Left lobe of liver (tissue), 2 donors: ENCODE measurements at places on chromosomes 2 and 18.
A peak's percentile ranks its signal among the peaks of the same experiment; 100 is the strongest.

GRCh38 chr2:102801098-102801718, 39.4 kb downstream of the TMEM182 start:
- peak; percentile 70 for DNase-seq

DNA sequence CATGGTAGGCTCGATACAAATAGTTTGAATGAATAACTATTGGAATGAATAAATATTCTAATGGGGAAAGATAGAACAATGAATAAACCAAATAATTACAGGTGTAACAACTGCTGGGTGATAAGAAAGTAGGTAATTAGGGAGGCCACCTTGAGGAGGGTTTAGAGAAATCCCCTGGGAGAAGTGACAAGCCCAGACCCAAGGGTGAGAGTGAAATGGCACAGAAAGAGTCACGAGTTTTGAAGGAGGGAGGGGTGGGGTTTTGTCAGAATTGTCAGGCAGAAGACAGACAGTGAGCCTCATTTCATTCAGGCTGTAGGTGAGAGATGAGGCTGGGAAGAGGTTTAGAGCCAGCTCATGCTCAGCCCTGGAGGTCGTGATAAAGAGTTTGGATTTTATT, 71.6 kb upstream of the L3MBTL4 start:
- no peak for DNase-seq

GRCh38 chr2:219280651-219281050, 1.5 kb downstream of the DNAJB2 start:
- no peak for DNase-seq

DNA sequence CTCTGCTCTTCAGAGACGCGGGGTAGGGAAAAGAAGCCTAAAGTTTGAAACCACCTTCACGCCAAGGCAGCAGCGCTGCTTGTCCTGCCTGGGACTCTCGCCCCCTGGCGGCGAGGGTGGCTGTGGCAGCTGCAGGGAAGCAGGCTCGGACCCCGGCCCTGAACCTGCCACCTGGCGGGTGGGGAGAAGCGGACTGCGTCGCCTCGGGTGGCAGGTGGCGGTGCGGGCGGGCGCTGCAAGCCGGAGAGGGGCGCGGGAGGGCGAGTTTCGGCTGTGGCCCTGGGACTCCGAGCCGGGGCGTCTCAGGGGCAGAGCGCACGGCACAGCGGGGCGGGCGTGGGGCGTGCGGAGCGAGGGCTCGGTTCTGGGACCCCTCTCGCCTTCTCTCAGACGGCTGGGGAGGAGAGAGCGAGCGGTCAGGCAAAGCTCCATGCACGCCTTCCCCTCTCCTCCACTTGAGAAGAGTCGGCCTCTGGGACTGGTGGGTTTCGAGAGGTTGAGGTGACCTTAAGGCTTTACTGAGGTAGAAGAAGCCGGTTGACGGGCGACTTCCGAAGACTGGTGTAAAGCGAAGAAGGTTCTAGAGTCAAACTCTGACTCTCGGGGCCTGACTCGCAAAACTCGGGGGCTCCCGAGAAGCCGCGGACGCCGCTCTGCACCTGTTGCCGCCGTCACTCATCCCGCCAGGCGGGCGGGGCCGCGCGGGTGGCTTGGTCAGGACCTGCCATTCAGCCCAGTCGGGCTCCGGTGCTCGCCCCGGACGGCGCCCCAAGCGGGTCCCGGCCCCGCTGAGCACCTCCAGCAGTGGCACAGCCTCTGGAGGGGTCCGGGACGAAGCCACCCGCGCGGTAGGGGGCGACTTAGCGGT, 1.1 kb upstream of the BOLL start:
- no peak for DNase-seq

GRCh38 chr2:2587354-2587753, 256.3 kb upstream of the MYT1L start:
- DNase-seq: no peak

- DNase-seq: no peak
Observed at GRCh38 chr2:117514371-117514770, 300.1 kb upstream of the DDX18 start.

- no peak for DNase-seq
Observed at GRCh38 chr2:27191070-27191829, 20.6 kb upstream of the ATRAID start.

DNA sequence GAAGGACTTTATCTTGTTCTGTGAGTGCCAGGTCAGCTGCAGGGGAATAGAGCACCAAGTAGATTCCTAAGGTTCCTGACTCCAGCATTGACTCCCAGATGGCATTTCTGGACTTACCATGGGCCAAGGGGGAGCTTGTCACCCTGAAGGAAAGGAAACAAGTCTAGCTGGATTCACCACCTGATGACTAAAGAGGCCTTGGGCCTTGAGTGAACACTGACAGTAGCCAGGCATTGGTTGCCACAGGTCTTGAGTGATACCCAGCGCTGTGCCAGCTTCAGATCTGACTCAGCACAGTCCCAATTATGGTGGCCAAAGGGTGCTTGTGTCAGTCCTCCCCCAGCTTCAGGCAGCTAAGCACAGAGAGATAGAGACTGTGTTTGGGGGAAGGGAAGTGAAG, 40.1 kb upstream of the CAPN13 start:
- no peak for DNase-seq

GRCh38 chr2:8645176-8645831, 36.6 kb upstream of the ID2 start:
- DNase-seq: no peak

- DNase-seq: no peak
Observed at GRCh38 chr2:15579641-15580040, 12.0 kb upstream of the DDX1 start.

DNA sequence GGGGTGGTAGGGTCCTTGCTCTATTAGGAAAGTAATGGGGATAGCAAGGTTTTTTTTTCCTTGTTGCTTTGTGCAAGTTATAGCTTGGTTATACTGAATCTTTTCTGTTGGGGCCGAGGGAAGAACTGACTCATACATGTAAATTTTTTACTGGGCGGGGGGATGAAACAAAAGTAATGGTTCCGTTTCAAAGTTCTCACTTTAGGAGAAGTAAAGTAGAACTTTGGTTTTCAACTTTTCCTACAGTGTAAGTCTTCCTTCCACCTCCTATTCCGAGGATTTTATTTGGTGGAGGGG, 1.1 kb downstream of the AFTPH start:
- DNase-seq: no peak

GRCh38 chr2:85714841-85715240, 20.7 kb downstream of the GNLY start:
- DNase-seq: no peak

GRCh38 chr2:19898592-19899329, 3.0 kb downstream of the TTC32 start:
- DNase-seq: no peak

DNA sequence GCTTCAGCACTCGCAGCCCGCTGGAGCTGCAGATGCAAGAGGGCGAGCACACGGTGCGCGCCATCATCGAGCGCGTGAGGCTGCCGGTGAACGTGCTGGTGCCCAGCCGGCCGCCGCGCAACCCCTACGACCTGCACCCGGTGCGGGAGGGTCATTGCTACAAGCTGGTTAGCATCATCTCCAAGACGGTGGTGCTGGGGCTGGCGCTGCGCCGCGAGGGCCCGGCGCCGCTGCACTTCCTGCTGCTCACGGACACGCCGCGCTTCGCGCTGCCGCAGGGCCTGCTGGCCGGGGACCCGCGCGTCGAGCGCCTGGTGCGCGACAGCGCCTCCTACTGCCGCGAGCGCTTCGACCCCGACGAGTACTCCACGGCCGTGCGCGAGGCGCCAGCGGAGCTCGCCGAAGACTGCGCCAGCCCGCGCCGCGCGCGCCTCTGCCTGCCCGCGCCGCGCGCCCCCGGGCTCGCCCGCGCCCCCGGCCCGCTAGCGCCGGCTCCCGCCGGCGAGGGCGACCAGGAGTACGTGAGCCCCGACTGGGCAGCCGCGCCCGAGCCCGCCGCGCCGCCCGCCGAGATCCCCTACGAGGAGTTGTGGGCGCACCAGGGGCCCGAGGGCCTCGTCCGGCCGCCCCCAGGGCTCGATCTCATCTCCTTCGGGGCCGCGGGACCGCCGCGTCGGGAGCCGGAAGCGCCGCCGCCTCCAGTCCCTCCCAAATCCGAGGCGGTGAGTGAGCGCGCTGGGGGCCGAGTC, 11.8 kb downstream of the GAREM2 start:
- DNase-seq: peak; percentile 77

DNA sequence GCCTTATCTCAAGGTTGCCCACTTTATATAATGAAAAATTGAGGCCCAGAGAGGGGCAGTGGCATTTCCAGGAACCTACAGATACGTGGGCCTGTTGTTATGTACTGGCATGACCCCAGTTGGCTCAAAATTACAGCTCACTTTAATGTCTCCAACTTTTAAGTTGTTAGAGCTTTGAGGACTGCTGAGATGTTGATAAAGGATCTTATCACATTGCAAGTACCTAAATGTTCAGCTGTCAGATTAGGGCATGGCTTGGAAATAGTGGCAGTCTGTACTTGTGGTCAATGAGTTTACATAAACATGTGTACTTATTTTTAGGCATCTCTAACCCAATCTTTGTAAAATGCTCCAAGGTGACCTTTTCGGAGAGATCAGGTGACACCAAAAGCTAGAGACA, 14.6 kb downstream of the SLC4A5 start:
- DNase-seq: no peak
